ENCODE measurements at places on chromosomes 4 and X.

GRCh38 chrX:38999967-39000745, 198.9 kb downstream of the MID1IP1 start:
- DNase-seq = no peak

GRCh38 chr4:107069049-107069448, 32.9 kb upstream of the DKK2 start:
- no peak for DNase-seq

DNA sequence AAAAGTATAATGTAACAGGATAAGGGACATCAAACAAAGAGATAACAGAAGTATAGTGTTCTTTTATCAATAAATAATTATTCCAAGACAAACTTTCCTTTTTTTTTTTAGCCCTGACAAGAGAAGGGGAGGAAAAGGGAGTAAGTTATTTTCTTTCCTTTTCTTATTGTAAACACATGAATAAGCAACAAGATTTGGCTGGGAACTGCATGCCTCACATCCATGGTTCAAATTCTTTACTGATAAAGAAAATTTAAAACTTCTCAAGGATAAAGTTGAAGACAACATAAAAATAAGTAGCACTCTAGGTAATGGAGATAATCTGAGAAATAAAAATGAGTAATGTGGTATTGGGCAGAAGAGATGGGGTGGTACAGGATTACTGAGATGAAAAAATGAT, 71.6 kb downstream of the NEK1 start:
- DNase-seq = no peak

DNA sequence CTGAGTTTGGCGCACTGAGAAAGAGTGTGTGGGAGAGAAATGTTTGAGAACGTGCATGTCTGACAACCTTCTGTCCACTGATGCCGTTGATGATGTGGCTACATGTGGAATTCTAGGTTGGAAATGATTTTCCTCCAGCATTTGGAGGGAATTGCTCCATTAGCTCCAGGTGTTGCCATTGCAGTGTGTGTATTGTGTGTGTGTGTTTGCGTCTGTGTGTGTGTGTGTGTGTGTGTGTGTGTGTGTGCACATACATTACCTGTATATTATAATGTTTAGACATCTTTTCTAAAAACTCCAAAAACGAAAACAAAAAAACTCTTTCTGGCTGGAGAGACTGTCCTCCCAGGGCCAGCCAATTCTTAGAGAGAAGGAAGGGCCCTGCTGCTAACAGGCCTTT, 18.2 kb upstream of the MECP2 start:
- DNase-seq = no peak

GRCh38 chr4:15158406-15159091, 156.3 kb downstream of the CPEB2 start:
- DNase-seq = no peak

- no peak for DNase-seq
These were observed 13.0 kb upstream of the CXCL2 start for GRCh38 chr4:74111990-74112389.

GRCh38 chr4:153067376-153067775, 131.3 kb downstream of the FHDC1 start:
- no peak for DNase-seq

DNA sequence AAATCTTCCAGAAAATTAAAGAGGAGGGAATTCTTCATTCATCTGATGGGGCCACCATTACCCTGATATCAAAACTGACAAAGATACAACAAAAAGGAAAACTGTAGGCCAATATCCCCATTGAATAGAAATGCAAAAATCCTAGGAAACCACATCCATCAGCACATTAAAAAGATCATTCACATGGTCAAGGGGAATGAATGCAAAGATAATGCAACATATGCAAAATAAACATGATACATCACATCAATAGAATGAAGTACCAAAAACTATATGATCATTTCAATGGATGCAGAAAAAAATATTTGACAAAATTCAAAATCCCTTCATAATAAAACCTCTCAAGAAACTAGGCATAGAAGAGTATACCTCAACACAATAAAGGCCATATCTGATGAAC, 108.9 kb upstream of the SH3RF1 start:
- DNase-seq = no peak

- no peak for DNase-seq
These were observed 158.3 kb upstream of the AADAT start for GRCh38 chr4:170248029-170248428.

DNA sequence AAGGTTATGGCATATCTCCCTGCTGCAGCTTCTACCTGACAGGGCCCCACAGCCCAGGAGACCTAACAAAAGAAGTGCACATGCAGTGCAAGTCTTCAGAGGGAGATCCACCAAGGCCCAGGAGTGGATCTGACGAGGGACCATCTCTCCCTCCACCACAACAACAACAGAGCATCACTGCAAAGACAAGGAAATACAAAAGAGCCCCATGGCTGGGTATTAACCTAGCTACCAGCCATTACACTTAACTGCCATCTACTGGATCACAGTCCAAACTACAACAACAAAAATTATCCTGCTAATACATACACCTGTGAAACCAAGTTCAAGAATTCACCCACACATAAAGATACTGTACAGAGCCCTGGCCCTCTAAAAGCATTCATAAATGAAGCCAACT, 280.2 kb upstream of the SLC7A11 start:
- peak; percentile 10 for DNase-seq

- no peak for DNase-seq
These were observed 938.3 kb upstream of the IGFBP7 start for GRCh38 chr4:58048491-58048890.

- DNase-seq = no peak
These were observed 11.5 kb downstream of the PRPS2 start for GRCh38 chrX:12802741-12803140.

- no peak for DNase-seq
These were observed 48.6 kb upstream of the ETNPPL start for GRCh38 chr4:108811486-108811885.

DNA sequence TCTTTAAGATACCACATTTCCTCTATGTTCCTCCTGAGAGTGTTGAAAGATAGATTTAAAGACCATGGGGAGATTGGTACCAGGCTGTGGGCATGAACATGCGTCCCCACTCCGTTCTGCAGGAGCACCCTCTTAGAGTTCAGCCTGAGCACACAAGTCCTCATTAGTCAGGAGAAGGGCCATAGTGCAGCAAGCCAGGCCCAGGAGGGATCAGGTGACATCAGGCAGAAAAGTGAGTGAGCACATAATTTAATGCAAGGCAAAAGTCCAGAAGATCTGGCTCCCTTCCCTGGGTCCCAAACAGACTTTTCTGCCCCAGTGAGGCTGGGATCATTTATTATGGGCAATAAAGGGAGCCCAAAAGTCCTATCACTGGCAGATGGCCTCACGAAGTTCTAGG, 263.7 kb upstream of the AGTR2 start:
- peak; percentile 5 for DNase-seq

GRCh38 chr4:149293046-149293649, 522.5 kb downstream of the IQCM start:
- DNase-seq = no peak

Measured in HEK293T (cell line).